T-helper 1 cell (primary cell): ENCODE measurements at places on chromosomes 16 and 17.

DNA sequence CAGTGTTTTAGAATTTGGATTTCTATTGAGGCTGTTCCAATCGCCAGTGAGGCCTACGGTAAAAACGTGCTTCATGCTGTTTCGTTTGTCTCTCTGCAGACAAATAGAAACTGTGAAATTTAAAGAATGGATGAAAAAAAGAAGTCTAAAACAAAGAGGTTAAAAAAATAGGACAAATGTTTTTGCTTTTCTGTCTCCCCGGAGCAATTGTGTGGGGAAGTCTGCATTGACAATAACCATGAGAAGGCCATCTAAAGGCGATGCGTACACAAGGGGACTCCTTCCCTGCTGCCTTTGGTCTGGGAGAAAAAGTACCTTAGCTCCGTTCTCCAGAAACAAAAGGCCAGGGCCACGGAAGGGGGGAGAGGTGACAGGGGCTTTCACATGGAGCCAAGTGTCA, 4.6 kb upstream of the ZFHX3 start:
- no peak for DNase-seq

DNA sequence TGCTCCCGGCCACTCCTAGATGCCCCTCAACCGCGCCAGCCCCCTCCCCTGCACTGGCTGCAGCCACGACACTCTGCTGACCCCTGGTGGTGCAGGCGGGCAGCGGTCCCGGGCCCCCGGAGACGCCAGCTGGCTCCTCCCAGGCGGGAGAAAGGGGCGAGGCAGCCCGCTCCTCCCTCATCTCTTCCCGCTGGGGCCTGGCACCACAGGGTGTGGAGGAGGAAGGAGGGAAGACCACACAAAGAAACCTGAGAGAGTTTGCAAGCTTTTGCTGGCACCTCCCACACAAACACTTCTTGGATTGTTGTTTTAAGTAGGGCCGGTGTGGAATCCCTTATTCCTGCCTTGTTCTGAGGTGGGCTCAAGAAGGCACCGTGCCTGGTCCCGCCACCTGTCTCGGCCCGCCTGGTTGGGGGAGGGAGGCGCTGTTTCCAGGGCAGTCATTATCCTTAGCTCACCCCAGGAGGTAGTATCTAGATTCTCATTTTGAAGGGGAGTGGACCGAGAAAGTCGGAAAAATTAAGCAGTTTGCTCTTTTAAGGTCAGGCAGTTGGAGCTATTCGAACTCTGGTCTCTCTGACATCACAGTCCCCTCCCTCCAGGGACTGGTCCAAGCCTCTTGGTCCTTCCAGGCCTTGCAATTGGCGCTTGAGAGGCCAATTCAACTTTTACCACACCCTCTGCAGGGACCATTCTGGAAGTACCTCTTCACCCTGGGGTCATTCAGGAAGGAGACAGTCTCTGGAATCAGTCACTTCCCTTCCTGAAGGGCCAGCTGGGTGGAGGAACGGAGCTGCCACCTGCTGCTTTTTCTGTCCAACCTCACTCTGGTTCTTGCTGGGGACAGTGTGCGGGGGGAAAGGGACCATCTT, 959 bp upstream of the ANKRD13B start:
- peak; percentile 68 for DNase-seq

DNA sequence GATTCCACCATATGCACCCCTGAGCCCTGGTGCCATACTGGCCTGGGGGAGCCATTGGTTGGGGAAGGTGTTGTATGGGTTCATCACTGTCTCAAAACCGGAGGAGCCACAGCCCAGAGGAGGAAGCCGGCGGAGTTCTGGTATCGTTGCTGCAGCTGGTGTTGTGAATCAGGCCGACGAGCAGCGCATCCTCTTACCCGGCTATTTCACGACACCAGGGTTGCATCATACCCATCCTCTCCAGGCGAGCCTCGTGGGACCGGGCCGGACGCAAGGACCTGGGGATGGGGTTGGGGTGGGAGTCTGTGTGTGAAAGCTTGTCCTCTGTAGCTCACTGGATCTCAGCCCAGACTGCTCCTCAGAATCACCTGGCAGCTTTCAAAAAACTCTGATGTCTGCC, 6.6 kb upstream of the SLC12A3 start:
- DNase-seq: no peak

DNA sequence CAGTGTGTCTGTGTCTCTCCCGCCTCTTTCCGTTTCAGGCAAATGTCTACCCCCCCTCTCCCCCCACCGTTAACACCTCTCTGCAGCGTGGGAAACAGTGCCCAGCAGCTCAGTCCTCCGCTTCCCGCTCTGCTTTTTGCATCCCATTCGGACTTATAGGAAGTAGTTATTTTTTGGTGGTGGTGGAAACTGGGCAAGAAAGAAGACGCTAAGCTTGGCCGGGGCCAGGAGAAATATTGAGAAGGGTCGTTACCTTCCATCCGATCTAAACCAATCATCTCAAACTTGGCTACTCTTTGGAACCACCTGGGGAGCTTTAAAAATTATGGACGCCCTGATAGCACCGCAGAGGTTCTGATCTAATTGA, 499 bp upstream of the HLF start:
- no peak for DNase-seq

DNA sequence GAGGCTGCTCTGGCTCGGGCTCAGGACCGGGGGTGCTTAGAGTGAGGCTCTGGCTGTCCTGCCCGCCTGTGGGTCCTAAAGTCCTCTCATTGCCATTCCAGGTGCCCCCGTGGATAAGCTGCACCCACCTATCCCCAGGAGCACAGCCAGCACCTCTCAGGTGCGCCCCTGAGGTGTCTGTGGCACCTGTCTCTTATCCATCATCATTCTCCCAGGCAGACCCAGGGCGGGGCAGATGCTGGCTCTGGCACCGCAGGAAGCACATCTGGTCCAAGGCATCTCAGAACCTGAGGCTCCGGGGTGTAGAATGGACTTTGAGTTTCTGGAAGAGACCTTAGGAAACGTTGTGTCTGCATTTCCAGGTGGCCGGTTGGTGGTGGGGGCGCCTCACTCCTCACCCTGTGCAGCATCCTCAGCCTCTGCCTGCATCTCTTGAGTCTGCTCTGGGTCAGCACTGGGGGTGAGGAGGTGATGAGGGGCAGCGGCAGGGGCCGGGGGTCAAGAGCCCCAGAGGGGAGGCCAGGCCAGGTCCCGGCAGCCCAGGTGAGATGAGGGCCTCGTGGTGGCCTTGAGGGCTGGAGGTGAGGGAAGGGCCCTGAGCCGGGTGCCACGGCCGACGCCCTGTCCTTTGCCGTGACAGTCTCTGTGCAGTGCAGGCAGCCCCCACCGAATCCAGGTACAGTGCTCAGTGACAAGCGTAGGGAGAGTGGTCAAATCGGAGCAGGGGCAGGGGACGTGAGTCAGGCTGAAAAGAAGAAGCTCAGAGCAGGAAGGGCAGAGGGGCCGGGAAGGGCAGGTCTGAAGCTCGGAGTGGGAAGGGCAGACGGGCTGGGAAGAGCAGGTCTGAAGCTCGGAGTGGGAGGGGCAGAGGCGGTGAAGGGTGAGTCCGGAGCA, 173.5 kb downstream of the NPIPB11 start:
- DNase-seq: no peak

DNA sequence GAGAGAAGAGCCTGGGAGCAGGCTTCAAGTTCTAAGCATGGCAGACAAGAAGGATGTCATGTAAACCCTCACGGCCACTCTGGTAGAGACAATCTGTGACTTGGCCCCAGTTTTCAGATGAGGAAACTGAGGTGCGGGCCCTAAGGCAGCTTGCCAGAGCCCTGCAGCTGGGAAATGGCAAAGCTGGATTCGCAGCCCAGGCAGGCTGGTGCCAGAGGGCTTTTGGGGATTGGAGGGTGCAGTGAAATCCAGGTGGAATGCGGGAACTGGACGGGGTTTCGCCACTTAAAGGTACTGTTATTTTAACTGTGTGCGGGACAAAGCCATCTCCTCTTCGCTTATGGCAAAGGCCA, 477 bp upstream of the OSGIN1 start:
- no peak for DNase-seq

DNA sequence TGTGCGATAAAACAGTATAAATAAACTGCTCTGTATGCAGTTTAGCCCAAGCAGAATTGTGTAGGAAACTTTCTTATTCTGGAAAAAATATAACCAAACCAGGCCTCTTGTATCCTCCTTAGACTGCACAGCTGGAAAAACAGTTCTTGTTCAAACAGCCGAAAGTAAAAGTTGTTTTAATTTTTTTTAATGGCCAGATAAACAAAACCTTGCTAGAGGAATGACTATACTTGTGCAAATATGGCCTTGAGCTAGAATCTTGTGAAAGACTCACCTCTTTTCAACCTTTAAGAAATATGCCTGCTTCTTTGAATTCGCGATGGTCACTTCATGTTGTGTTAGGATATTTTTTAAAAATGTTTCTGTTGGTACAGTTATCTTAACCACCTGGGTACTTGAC, 114.5 kb upstream of the MAF start:
- DNase-seq: no peak

GRCh38 chr16:74607310-74607961, 522 bp upstream of the GLG1 start:
- no peak for DNase-seq

DNA sequence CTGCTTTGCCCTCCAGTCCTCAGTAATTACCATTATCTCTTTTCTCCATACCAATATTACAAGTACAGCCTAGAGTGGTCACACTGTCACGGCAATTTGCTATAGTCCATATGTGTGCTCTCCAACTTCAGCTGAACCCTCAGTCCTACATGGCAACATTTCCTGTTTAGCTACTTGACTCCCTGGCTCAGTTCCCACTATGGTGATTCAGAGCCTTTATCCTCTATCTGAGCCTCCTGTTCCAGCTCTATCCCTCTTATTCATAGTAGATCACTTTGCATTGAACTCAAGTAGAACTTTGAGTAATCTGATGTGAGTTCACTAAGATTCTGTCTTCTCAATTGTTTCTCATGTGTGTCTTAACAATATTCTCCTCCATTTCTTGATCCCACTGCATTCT, 43.7 kb upstream of the GOSR1 start:
- no peak for DNase-seq

DNA sequence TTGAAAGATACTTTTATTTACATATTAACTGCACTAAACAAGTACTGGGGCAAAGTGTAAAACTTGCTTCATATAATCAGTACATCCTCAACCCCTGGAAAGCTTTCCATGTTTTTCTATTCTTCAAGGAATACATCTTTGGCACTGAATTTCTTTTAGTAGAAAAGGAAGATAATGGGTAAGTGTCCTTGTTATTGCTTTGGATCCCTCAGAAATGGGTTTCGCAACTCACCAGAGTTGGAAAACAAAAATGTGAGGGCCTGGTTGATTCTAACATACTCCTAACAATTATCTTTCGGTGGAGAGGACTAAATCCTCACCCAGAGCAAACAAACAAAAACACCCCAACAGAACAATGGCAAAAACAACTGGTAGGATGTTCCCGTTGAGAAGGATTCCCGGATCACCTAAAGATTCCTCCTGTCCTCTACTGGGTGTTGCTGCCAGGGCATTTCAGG, 120.4 kb downstream of the PARN start:
- no peak for DNase-seq

DNA sequence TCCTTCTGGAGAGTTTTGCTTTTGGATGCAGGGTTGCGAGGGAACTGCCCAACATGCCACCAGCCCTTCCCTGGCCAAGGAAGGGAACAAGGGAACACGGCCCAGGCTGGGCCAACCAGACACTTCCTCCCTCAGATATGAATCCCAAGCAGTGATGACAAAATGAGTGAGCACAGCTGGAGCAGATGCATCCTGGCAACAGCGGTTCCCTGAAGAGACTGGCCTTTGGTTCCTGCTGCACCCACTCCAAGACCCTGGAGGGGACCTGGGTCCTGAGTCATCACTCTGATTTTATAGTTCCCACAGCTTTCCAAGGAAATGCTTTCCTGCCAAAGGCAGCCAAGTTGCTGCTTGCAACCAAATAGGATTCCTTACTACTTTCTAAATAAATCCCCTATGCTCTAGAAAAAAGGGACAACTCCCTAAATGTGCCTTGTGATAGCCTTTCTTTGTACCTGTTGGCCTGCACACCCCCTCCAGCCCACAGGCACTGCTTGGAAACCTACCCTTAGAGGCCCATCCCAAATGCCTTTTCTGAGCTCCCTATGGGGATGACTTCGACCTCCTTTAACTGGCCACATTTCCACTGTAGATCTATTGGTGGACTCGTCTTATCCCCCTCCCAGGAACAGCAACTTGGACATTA, 5.3 kb downstream of the ST3GAL2 start:
- no peak for DNase-seq

- no peak for DNase-seq
Observed at GRCh38 chr16:7025616-7026190, 306.9 kb upstream of the RBFOX1 start.

DNA sequence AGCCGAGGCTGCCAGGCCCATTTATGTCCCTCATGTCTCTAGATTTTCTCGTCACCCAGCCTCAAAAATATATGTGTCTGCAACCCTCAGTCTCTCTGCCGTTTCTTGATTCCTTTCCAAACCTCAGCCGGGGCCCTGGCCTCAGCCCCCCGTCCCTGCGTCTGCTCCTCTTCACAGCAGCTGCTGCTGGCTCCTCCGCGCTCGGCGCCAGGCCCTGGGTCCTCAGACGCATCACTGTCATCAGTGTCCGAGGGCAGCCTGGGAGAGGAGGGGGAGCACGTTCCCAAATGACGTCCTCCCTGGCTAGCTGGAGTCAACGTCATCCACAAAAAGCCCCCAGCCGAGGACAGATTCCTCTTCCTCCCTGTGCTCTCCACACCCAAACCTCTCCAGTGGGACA, 2.3 kb downstream of the TSR3 start:
- peak; percentile 1 for DNase-seq

- DNase-seq: peak; percentile 6
Observed at GRCh38 chr16:47392081-47392480, 68.8 kb downstream of the ITFG1 start.

GRCh38 chr17:4530799-4531730, 24.1 kb downstream of the MYBBP1A start:
- DNase-seq: no peak

DNA sequence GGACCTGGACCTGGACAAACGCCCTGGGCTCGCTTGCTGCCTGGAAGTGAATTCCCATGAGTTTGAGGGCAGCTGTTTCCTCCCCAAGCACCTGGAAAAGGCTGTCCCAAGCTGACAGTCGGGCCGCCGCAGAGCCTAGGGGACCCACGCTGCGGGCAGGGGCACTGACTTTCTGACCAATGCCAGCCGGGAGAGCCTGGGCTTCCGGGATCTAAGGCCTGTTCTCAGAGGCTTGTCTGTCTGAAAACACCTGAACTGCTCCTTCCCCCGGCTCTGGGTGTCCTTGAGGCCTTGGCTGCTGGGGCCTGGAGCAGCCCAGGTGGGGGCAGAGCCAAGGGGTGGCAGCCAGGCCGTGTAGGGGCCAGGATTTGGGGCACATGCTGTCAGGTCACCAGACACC, 72.6 kb downstream of the LMF1 start:
- DNase-seq: no peak
